ENCODE measurements at places on chromosomes 16 and 17.

DNA sequence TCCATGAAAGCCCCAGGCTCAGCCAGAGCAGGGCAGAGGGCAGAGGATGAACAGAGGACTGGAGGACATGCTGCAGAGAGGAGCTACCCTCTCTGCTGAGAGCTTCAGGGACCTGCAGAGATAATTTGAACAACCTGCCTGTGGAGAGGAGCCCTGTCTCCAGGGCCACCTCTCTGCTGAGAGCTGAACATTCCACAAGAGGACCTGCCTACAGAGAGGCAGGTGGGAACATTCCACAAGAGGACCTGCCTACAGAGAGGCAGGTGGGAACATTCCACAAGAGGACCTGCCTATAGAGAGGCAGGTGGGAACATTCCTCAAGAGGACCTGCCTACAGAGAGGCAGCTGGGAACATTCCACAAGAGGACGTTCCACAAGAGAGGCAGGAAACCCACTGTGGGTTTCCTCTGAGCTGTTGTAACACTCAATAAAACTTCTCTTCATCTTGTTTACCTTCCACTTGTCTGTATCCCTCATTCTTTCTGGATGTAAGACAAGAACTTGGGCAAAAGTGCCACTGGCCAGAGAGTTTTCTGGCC lies 551.9 kb upstream of the CA10 start:
- no peak for DNase-seq

DNA sequence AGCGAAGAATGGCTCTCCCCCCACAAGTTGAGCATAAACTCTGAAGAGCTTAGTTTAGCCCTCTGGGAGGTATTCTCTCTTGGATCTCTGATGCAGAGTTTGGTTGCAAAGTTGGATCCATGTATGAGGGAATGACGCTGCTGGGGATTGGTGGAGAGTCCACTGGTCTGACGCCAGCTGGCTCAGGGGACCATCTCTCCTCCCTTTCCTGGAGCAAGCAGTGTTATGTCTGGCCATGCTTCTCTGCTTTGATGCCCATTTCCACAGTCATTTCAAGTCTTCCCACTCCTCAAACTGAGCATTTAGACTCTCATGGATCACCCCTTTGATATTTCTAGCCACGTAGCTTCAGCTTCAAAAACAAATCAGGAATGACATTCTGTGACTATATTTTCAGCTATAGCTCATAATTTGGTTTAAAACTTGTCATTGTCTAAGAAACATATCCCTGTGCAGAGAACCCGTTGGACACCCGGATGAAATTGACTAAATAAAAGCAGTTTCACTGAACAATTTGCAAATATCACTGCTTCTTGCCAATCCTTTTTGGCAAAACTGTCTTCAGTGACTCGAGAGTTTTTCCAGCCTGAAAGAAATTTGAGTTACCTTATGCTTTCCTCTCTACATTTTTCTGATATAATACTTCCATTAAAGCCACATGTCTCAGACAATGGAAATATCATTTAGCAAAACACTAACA lies 193.4 kb upstream of the CDH11 start:
- no peak for DNase-seq

DNA sequence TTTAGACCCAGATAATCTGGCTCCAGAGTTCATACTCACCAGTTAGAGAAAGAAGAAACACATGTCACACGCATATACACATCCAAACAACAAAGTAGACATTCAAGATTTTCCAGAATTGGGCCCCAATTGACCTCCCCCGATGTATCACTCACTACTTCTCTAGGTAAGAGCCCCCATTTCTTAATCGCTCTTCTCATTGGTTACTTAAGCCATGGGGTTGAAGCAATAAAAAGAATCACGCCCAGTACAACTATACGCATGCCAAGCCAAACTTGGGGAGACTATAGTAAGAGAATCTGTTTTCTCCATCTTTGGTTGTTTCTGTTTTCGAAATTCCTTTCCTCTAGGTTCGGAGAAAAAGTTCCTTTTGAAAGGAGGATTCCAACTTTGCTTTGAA lies 565 bp downstream of the DDX52 start:
- DNase-seq = no peak

DNA sequence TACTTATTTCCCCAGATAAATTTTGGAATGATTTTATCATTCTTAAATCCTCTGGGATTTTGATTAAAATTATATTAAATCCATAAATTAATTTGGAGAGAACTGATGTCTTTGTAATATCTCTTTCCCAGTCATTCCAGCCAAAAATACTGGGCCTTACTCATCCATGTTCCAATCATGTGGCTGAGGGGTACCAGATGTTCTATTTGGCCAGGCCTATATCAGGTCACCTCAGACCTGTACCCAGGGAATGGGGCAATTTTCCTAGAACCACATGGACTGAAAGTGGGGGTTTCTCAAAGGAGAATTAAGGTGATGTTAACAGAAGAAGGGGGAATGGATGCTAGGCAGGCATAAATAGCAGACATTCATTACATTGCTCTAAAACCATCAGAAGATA lies 7.5 kb downstream of the SNTB2 start:
- DNase-seq = no peak

GRCh38 chr17:74682028-74682427 lies 30.7 kb downstream of the CD300LF start:
- DNase-seq = no peak

DNA sequence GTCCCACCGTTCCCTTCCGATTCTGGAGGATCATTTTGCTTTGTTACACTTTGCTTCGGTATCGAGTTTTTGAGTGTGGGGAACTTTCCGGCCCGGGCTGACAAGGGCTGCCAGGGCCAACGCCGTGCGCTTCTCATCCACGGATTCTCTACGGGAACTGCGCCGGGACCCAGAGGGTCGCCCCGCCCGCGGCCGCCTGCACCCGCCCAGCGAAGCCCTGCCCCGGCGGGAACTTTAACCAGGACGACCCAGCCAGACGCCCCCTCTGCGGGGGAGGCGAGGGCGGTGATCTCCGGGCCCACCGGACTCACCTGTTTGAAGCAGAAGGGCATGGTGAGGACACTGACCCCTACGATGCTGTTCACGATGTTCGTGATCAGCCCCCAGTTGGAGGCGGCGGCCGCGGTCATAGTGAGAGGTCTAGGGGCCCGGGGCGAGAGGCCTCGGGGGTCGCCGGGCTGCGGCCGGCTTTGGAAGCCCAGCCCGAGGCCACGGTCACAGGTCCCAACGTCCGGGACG lies 536 bp downstream of the SLC38A10 start:
- DNase-seq = peak; percentile 51

DNA sequence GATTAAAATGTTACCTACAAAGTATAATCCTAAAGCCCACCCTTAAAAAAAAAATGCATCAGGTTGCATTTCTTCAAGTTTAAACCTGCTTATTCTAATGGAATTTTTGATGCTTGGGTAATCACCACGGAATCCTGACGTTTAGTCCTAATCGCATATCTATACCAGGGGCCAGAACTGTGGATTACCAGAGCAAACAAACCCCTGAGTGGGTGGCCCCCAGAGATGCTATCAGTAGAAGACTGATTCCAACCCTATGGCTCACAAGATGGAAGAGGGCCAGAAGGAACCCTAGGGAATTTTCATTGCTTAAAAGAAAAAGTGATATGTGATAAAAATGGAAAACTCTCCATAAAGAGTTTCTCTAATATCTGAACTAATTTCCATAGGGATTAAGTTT lies 152.2 kb upstream of the NOG start:
- no peak for DNase-seq

- DNase-seq = no peak
Observed at GRCh38 chr17:82887255-82888164, 47.7 kb upstream of the ZNF750 start.

DNA sequence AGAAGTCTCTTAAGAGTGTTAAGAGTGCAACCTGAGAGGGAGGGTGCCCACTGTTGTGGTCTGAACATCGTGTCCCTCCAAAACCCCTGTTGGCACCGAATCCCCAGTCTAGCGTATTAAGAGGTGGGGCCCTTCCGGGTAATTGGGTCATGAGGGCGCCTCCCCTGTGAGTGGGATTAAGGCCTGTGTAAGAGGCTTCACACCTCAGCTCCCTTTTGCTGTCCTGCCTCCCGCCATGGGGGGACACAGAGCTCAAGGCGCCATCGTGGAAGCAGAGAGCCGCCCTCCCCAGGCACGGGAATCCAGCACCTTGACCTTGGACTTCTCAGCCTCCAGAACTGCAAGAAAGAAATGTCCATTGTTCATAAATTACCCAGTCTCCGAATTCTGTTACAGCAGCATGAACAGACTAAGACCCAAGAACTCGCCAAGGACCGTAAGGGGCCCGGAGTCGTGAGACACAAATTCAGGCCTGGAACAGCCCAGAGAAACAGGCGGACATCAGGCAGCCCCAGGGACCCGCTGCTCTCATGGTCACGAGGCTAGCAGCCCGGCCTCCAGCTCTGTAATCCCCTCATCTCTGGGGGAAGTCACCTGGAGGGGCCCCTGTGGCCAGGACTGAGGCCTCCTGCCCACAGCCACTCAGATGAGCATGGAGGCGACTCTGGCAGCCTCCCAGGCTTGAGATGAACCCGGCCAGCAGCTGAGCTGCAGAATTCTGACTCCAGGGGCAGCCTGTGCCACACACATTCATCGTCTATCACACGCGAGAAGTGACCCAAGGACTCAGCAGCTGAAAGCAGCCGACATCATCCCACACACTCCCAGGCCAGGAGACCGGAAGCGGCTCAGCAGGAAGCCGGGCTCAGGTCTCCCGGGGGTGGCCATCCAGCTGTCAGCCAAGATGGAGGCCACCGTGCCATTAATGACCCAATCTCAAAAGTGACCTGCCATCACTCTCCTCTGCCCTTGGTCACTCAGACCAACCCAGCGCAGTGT lies 12.8 kb upstream of the CHMP6 start:
- no peak for DNase-seq

DNA sequence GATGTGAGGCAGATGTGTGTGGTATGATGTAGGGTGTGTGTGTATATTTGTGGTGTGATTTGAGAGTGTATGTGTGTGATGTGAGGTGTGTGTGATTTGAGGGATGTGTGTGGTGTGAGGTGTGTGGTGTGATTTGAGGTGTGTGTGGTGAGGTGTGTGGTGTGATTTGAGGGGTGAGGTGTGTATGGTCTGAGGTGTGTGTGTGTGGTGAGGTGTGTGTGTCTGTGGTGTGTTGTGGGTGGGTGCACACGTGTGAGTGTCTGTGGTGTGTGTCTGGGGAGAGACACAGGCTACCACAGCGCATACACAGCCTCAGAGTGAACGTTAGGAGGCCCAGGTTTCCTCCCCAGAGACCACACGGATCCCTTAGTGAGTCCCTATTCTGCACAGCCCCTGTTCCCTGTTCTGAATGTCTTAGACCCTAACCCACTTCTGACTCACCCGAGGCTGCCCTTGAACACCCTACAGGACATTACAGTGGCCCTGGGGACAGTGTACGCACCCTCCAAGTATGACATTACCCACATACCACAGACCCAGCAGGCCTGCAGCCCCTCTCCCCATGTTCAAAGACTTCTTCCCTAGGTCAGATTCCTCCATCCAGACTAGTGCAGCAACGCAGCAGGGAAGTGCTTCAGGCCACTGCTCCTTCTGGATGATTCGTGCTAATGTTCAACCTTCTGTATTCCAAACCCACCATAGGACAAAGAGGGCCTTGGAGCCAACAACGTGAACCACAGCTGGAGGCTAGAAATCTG lies 3.5 kb upstream of the RAB37 start:
- no peak for DNase-seq

DNA sequence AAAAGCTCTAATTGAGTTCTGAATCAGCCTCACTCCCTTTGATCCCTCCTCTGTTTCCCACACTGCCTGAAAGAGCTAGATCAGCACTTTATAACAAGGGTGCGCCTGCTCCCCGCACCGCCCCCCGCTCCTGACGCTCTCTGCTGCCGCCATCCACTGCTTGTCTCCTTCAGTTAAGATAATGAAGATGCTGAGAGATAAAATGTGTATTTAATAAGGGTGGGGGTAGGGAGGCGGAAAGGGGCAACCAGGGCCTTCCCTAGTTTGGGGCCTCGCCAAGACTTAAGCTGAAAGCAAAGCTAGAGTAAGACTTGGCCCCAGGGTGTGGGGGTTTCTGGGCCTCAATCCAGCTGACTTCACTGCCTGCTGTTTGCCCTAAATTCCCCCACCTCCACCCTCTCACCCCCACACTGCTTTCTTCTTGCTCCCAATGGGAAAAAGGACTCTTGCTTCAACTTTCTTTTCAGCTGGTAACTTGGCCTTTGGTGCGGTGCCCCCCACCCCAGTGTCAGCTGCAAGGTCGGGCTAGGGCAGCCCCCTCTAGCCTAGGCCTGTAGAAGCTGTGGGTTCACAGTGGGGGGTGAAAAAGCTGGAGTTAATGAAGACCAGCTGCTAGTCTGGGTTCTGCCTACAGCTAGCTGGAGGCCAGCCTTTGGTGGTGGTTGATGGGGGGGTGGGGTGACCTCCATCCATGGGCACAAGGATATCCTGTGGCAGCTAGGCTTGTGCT lies 1.8 kb upstream of the RARA start:
- peak; percentile 38 for DNase-seq
